ENCODE measurements at places on chromosomes 12 and 14.

DNA sequence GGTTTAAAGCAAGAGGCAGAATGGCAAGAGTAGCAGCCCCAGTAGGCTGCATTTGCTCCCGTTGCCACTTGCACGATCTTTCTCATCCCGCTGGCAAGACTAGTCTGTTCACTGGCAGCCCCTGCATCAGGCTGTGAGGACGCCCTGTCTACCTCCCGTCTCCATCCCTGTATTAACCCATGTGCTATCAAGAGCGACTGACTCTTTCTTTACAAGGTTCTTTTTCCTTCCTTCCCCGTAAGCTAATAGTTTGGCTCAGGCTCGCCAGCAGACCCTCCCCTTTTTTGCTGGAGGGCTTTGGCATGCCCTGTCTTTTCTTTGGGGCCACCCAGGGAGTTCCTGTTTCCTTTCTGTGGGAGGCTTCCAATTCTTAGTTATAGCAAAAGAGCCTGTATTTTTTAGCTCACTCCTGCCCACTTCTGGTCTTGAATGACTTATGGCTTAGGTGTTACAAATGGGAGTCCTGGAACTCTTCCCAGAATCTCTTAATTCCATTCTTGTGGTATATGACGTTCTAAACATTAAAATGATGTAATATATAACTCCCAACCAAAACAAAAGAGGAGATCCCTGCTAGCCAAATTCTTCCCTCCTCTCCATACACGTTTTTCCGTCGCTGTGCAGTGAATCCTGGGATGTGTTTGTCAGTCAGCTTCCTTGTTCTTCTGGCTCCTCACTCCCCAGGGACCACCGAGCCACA lies 149.0 kb downstream of the PRKCH start:
- peak overlapping the region; percentile 60 for H3K27ac ChIP-seq
- no peak overlapping the region for H3K4me3 ChIP-seq
- H3K36me3 ChIP-seq, result no peaks in the 10 kb centered on the region
- no peaks in the 10 kb centered on the region for H3K27me3 ChIP-seq
- peaks cover 4% of the 10 kb centered on the region for H3K4me1 ChIP-seq

DNA sequence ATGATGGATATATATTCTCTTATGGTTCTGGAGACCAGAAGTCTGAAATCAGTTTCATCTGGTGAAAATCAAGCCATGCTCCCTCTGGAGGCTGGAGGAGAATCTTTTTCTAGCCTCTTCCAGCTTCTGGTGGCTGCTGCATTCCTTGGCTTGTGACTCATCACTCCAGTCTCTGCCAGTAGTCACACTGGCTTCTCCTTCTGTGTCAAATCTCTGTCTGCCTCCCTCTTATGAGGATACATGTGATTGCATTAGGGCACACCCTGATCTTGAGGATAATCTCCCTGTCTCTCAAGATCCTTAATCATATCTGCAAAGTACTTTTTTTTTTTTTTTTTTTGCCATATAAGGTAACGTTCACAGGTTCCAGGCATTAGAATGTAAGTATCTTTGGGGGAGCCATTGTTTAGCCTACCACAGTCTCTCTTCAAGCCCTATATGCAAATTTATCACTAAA lies 17.7 kb downstream of the DNAL1 start:
- H3K27me3 ChIP-seq, result no peaks in the 10 kb centered on the region
- H3K27ac ChIP-seq, result no peak overlapping the region
- H3K4me1 ChIP-seq, result no peaks in the 10 kb centered on the region
- H3K36me3 ChIP-seq, result peaks cover 2% of the 10 kb centered on the region
- DNase-seq, result peak; percentile 70

DNA sequence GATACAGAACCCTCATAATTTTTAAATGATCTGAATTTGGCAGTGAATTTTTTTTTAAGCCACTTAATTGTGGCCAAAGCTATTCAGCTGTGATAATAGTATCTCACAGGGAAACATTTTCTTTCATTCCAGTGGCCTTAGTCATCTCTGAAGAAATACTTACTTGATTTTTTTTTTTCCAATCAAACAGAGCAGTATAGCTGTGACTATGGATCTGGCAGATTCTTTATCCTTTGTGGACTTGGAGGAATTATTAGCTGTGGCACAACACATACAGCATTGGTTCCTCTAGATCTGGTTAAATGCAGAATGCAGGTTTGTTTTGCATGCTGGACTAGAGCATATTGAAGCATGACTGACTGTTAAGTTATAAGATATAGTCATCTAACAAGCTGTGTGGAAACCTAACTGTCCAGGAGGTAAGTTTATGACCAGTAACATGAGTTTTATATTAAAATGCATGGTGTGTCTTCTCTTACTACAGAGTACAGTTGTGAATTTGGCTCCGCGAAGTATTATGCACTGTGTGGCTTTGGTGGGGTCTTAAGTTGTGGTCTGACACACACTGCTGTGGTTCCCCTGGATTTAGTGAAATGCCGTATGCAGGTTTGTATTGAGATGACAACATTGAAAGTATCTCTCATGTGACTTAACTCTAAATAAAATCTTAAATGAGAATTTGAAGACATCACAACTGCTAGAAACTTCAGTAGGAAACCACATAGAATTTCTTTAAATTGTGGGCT lies 1.9 kb downstream of the SLC25A3 start:
- H3K27me3 ChIP-seq, result no peaks in the 10 kb centered on the region
- peaks cover 38% of the 10 kb centered on the region for H3K36me3 ChIP-seq
- peak overlapping the region; percentile 23 for H3K27ac ChIP-seq
- no peaks in the 10 kb centered on the region for H3K4me1 ChIP-seq
- peak overlapping the region; percentile 99 for H3K4me3 ChIP-seq

DNA sequence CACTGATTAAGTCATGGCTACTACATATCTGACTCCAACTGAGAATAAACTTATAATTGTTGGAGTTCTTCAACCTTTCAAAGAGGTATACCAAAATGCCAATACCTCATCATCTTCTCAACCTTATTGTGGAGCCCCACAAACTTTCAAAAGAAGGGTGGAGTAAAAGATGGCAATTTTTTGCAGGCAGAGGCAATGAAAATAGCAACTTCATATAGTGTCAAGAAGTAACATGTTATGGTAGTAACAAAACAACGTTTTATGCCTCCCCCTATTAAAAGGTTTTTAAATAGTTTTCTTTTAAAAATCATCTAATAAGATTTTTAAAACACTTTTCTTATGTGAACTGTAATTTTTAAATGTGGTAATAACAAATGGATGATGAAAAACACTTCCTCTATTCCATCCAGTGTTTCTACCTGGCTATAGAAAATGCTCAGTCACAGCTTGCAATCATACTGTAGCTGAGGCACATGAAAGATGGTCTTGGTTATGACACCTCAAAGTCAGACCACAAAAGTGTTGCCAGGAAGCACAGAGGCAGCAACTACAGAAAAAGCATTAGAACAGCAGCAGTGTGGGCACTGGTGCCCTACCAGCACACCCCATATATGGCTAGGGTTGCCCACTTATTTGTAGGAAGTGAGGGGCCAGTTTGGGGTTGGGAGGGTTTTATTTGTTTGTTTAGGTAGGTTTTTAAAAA lies 7.0 kb downstream of the PPP1R12A start:
- no peaks in the 10 kb centered on the region for H3K36me3 ChIP-seq
- H3K4me1 ChIP-seq, result no peaks in the 10 kb centered on the region
- no peaks in the 10 kb centered on the region for H3K27me3 ChIP-seq
- no peak for DNase-seq
- no peak overlapping the region for H3K4me3 ChIP-seq

GRCh38 chr14:55051165-55051422 lies 353 bp upstream of the MAPK1IP1L start:
- H3K27me3 ChIP-seq, result no peaks in the 10 kb centered on the region
- peak overlapping the region; percentile 94 for H3K4me3 ChIP-seq
- H3K4me1 ChIP-seq, result peaks cover 6% of the 10 kb centered on the region

GRCh38 chr12:115190010-115190770 lies 506.2 kb upstream of the TBX3 start:
- H3K27ac ChIP-seq, result no peak overlapping the region
- no peaks in the 10 kb centered on the region for H3K27me3 ChIP-seq
- no peak for DNase-seq
- no peaks in the 10 kb centered on the region for H3K36me3 ChIP-seq
- H3K4me3 ChIP-seq, result no peak overlapping the region

GRCh38 chr12:20627001-20627588 lies 68.0 kb upstream of the SLCO1C1 start:
- peaks cover 34% of the 10 kb centered on the region for H3K4me1 ChIP-seq
- H3K4me3 ChIP-seq, result no peak overlapping the region
- no peaks in the 10 kb centered on the region for H3K27me3 ChIP-seq
- peak overlapping the region; percentile 78 for H3K27ac ChIP-seq
- no peak for DNase-seq

DNA sequence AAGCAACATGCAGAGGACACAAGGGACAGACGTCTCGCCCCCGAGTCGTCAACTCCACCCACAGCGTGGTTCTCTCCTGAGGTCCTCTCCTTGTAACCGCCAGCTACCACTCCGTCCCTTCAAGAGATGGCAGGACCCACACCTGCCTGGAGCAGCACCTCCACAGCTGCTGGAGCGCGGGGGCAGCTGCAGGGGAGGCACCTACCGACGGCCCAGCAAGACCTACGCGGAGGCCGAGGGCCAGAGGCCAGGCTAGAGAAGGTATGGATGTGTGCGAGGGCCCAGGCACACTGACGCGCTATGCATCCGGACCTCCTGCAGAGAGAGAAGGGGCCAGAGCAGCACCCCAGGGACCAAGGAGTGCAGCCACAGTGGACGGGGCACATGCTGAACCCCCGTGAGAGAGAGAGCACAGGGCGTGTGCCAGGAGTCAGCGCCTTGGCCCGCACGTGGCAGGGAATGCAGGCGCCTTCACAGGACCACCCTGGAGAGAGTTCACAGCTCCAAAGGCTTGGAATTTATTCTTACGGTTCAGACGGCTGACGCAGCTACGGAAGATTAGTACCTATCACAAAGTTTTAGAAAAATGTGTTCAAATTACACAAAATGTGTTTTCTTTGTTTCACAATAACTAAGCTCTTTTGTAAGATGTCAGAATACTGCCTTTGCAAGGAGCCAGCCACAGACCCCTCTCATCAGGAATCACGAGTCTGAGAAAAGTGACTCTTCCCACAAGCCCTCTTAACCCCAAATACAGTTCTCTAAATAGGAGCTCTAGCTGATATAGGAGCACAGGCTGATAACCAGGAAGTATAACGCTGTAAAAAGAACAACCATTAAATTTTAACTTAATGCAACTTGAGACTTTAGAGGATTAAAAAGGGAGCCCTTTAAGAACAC lies 36.8 kb downstream of the CDC42BPB start:
- H3K36me3 ChIP-seq, result peaks cover 3% of the 10 kb centered on the region
- no peak overlapping the region for H3K4me3 ChIP-seq
- no peak overlapping the region for H3K27ac ChIP-seq
- H3K27me3 ChIP-seq, result no peaks in the 10 kb centered on the region

DNA sequence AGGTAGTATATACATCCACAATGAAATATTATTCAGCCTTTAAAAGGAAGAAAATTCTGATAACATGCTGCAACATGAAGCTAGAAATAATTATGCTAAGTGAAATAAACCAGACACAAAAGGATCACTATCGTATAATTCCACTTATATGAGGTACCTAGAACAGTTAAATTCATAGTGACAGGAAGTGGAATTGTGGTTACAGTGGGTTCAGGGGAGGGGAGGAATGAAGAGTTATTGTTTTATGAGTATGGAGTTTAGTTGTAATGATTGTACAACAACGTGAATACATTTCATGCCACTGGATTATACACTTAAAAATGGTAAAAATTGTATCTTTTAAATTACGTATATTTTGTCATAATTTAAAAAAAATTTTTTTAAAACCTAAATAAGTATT lies 21.0 kb downstream of the EEA1 start:
- H3K4me3 ChIP-seq, result no peak overlapping the region
- H3K27me3 ChIP-seq, result no peaks in the 10 kb centered on the region
- no peak for DNase-seq
- no peaks in the 10 kb centered on the region for H3K4me1 ChIP-seq

DNA sequence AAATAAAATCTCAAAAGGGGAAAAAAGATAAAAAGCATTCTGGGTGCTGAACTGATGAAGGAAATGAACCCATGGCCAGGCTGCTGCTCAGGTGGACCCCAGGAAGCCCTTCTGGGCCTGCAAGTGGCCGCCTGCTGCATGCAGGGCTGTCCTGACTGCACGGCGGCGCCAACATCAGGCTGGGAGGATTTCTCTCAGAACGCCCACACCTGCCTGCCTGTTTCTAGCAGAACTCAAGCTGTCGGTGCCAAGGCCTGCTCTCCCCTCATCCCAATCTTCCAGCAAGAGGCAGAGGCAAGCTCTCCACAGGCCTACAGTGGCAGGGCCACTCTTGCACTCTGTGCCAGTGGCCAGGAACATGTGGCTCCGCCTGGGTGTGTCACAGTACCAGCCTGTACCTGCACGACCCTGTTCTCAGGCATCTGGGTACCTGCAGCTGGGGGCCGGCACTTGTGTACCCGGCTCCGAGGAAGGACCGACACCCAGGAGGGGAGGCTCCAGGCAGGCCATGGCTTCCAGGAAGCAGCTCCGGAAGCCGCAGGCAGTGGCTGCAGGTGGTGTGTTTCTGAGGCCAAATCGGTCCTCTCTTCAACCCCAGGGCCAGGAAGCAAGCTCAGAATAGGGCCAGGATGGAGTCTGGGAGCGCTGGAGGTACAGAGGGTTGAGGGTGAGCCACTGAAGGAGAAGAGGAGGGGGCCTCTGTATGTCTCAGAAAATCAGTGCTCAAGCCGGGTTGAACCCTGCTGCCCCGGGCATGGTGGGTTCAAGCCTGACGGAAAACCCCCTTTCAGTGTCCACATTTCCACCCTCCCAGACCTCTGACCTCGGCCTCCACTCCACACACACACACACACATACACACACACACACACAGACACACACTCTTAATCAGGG lies 2.5 kb upstream of the INF2 start:
- H3K4me1 ChIP-seq, result peaks cover 41% of the 10 kb centered on the region
- DNase-seq, result no peak
- H3K27ac ChIP-seq, result peak overlapping the region; percentile 82
- H3K4me3 ChIP-seq, result no peak overlapping the region
- H3K27me3 ChIP-seq, result no peaks in the 10 kb centered on the region
- no peaks in the 10 kb centered on the region for H3K36me3 ChIP-seq

DNA sequence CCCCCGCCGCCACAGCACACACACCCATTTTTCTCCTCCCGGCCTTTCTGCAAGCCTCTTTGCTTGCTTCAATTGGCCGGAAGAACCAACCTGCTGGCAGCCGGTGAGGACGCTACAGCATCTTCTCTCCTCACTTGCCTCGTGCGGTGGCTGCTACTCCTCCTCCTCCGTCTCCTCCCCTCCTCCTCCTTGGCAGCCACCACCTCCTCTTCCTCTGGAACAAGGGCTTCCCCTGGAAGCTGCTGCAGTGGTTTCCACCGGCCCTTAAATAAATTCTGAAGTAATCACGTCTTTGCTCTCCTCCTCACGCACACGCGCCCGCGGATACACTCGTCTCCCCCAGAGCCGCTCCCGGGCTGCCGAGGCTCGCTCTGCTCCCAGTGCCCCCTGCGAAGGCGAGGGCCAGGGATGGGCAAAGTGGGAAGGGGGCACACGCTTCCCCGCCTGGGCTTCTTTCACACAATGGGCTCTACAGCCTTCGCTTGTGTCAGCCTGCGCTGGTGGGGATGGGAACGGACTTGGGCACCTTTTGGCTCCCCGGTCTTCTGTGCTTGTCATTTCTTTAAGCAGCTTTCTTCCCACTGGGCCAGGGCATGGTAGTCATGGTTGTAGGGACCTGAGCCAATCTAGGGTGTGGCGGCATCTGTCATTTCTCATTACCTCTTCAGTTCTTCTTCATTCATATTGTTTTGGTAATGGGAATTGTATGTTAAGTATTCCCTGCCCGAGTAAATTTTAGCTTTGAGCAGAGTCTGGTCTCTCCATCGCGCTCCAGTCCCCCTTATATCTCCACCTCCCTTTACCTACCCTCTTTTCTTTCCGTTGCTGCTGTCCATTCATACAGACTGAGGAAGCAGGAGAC lies at the start of gene PPFIA2:
TSS of gene PPFIA2 (minus strand) at position 161 of the 862 bp plus-strand sequence.
- no peaks in the 10 kb centered on the region for H3K27me3 ChIP-seq
- no peak for DNase-seq
- H3K4me1 ChIP-seq, result no peaks in the 10 kb centered on the region
- peak within 1 kb of the TSS; percentile 59 for H3K4me3 ChIP-seq
- H3K36me3 ChIP-seq, result no peaks in the 10 kb centered on the region
